ENCODE measurements at places on chromosomes 3 and 15. TPM values are rescaled to one million over a fixed set of nuclear protein-coding genes. Genes with fewer than 3 reads are reported as not detected.
A peak's percentile ranks its signal among the peaks of the same experiment; 100 is the strongest.

- H3K4me1 ChIP-seq = peaks cover 99% of the 10 kb centered on the region
- H3K27me3 ChIP-seq = no peaks in the 10 kb centered on the region
- H3K36me3 ChIP-seq = no peaks in the 10 kb centered on the region
- no peak for DNase-seq
- peak overlapping the region; percentile 97 for H3K27ac ChIP-seq
These were observed 35.9 kb downstream of the ADCY5 start for GRCh38 chr3:123412811-123413604.

The USF3 gene
- total RNA-seq = 23.4 TPM

- no peak overlapping the region for H3K27ac ChIP-seq
- no peaks in the 10 kb centered on the region for H3K27me3 ChIP-seq
- H3K36me3 ChIP-seq = no peaks in the 10 kb centered on the region
- no peak overlapping the region for H3K4me3 ChIP-seq
- no peaks in the 10 kb centered on the region for H3K4me1 ChIP-seq
- DNase-seq = no peak
These were observed 132.4 kb downstream of the GOLGA6L6 start for GRCh38 chr15:20409247-20409646.

GRCh38 chr3:54305409-54306099 lies 183.2 kb downstream of the CACNA2D3 start:
- no peaks in the 10 kb centered on the region for H3K27me3 ChIP-seq
- no peaks in the 10 kb centered on the region for H3K36me3 ChIP-seq
- no peak overlapping the region for H3K27ac ChIP-seq

The COLQ gene
- 1.2 TPM for total RNA-seq

The C3orf20 gene
- 0.11 TPM for total RNA-seq

GRCh38 chr3:111681661-111682426 lies 86.7 kb upstream of the ZBED2 start:
- H3K27ac ChIP-seq = no peak overlapping the region
- no peaks in the 10 kb centered on the region for H3K36me3 ChIP-seq
- no peak for DNase-seq
- no peaks in the 10 kb centered on the region for H3K4me1 ChIP-seq
- H3K4me3 ChIP-seq = no peak overlapping the region

DNA sequence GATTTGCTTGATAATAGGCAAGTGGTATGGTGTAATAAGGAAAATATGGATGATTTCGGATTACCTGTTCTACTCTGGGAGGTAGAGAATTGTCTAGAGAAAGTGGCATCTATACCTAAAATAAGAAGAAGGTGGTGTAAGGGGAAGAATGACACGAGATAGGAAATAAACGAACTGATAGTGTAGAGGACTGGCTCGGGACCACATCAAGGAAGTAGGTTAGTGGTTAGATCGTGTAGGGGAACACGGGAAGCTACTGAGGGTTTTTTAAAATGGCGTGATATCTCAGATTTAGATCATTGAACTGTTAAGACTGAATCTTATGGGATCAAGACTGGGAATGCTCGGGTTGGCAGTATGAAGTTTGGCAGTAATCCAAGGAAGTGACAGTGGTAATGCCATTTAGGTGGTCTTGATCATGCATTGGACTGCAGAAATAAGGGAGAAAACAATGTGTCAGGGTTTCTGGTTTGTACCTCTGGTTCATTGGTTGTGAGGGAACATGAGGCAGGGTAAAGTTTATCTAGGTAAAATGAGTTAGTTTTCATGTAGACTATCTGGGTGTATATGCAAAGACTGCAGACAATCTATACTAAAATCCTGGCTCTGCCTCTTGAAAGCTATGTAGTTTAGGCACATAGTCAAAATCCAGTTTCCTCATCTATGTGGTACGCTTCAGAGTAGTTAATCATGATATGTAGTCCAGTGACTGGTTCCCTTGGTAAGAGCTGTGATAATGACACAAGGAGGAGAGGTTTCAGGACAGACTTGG lies 7.4 kb downstream of the RPL14 start:
- peaks cover 69% of the 10 kb centered on the region for H3K36me3 ChIP-seq
- no peaks in the 10 kb centered on the region for H3K27me3 ChIP-seq
- H3K4me3 ChIP-seq = no peak overlapping the region
- peaks cover 14% of the 10 kb centered on the region for H3K4me1 ChIP-seq
- H3K27ac ChIP-seq = no peak overlapping the region

DNA sequence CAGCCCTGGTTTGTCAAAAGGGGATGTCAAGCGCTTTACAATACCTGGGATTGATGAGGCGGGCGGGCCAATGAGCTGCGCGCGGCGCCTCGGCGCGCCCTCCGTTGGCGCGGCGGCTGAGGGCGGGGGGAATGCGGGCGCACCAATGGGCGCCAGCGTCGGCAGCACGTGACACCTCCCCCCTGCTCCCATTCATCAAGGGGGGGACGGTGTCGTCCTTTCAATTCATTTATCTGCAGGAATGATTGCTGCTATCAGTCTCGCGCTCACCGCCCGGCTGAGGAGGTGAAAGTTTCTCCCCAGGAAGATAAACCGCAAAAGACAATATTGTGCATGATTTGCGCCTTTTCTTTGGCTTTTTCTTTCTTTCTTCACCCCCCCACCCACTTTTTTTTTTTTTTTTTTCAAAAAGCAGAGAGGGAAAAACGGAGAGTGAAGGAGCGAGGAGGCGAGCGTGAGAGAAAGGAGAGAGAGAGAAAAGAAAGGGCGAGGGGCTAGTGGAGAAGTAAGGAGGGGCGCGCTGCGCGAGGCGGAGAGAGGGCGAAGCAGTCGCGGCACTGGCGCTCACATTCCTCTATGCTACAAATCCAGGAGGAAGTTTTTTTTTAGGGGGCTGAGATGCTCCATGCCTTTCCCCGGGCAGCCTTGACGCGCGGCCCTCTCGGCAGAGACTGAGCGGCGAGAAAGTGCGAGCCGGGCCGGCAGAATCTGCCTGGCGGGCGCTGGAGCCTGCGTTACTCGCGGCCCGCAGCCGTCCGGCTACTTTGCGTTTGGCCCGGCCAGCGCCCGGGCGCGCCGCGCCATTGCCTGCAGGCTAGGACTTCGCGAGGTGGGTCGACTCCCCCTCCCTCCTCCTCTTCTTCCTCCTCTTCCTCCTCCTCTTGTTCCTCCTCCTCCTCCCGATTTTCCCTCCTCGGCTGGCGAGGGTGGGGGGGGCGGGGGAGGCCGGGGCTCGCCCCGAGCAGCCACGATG lies at the start of gene ZIC1:
TSS of gene ZIC1 (plus strand) at position 223 of the 973 bp plus-strand sequence. CDS start at position 971, 748 bp downstream.
- H3K27ac ChIP-seq = no peak within 1 kb of the TSS
- H3K27me3 ChIP-seq = peaks cover 97% of the 10 kb centered on the region
- H3K4me3 ChIP-seq = peak within 1 kb of the TSS; percentile 29
- no peaks in the 10 kb centered on the region for H3K36me3 ChIP-seq
- no peak for DNase-seq

The GNAT1 gene
- not detected for total RNA-seq

The DAZL gene
- total RNA-seq = not detected

Measured in esophagus muscularis mucosa (tissue), 4 donors.